ENCODE measurements at places on chromosomes 5 and 9.

DNA sequence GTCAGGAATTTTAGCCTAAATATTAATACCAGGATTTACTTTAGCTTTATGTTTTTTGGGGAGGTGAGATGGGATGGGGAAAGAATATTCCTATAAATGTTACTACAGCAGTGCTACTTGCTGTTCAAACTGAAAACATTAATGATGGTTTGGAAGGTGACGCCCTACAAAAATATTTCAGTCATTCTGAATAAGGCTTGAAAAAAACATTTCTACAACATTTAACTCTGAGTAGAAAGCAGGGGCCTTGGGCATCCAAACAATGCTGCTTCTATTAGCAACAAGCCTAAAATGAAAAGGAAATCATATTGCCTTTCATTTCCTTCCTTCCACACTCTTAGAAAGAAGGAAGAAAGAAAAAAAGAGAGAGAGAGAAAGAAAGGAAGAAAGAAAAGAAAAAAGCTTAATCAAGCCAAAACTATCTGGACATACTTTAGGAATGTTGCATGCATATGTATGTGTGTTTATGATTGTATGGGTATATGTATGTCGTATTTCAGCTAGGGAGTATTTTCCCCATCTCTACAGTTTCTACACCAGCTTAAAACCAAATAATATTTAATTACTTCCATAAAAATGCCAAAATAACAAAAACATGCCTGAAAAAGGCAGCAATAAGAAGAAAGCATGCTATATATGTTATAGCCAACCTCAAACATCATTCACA lies 16.3 kb upstream of the DAB2 start:
- DNase-seq: no peak

- no peak for DNase-seq
Measured at GRCh38 chr9:37405764-37406380, 16.6 kb upstream of the GRHPR start.

DNA sequence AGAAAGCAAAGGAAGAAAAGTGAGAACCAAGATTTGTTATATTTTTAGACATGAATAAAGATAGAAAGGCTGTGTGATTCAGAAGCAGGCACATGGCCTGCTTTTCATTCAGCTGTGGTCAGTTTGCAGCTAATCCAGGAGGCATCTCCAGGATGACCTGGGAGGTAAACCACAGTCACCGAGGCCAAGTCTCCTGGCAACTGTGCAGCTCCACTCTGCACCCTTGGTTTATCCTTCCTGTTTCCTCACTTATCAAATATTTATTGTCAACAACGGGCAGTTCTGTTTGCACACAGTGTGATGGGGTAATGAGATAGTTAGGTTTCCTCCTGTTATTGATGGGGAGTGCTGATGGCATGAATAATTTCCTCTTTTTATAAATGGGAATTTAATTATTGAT lies 243.0 kb downstream of the PSAT1 start:
- no peak for DNase-seq

DNA sequence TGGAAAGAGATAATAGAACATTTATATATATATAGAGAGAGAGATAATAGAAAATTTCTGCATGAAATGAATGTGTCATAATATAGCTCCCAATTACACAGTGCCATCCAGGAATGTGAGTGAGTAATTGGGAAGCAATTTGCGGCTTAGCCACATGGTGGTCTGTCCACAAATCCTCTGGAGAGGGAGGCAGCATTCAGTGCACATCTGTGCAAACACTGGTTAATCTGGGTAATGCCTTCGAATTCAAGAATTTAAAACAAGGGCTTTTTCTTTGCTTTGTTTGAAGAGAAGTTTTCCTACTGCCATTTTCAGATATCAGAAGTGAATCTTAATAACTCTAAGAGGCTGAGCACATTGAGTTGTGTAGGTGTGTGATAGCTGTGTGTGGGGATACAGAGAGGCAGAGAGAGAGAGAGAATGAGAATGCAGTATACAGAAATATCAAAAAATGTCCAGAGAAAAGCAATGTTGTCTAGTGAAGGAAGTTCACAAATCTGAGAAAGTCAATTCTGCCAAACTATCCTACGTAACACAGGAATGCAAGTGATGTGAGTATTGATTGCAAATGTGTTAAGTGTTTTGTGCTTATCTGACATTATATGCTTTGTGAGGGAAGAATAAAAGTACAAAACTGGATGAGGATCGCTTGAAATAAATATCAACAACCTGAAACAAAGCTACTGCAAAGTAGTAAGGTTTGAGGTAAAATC lies 134.6 kb downstream of the EDIL3 start:
- no peak for DNase-seq

DNA sequence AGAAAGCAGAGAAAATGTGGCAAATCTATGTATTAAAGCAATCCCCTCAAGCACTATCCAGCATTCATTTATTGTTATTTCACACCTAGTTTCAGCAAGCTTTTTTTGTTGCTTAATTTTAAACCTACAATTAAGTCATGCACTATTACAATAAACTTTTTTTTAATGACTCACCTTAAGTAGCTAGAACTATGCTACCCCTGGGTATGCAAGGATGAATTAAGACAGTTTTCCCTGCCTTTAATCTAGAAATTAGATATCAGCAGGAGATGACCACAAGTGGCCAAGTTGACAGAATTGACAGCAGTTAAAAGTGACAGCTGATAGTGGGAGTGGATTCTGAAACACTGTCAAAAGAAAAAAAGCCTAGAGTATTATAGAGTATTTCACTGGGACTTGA lies 20.0 kb downstream of the ITGA1 start:
- DNase-seq: no peak

- no peak for DNase-seq
Measured at GRCh38 chr5:138402640-138403039, 36.2 kb upstream of the REEP2 start.
